Transverse colon (tissue), 4 donors: ENCODE measurements at places on chromosomes 16 and 17. TPM values are rescaled to one million over a fixed set of nuclear protein-coding genes. Genes with fewer than 3 reads are reported as not detected.

Gene DNASE1L2
- total RNA-seq = 3.0 TPM

- no peak for DNase-seq
Observed at GRCh38 chr17:67165201-67165600, 79.8 kb downstream of the HELZ start.

Gene KRTAP1-5
- total RNA-seq = not detected

Gene KRT13
- total RNA-seq = not detected

DNA sequence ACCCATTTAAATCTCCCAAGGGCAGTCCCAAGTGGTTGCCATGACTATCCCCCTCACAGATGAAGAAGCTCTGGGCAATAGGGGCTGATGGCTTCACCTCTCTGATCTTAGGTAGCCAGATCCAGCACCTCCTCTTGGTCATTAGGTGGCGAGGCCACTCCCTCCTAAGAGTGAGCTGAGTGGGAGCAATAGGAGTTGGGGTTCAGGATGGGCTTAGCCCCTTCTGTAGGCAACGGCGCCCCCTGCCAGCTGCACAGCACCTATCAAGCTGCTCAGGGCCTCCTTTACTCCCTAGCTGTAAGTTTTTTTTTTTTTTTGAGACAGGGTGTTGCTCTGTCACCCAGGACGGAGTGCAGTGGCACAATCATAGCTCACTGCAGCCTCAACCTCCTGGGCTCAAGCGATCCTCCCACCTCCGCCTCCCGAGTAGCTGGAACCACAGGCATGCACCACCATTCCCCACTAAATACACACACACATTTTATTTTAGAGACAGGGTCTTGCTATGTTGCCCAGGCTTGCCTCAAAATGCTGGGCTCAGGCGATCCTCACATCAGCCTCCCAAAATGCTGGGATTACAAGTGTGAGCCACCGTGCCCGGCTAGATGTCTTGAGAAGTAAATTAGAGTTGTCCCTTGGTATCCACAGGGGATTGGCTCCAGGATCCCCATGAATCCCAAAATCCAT lies 3.5 kb upstream of the RRAD start:
- peak; percentile 49 for DNase-seq

GRCh38 chr17:17681187-17681743 lies at the start of gene RAI1:
Gene RAI1, plus strand, starts transcription at chr17:17681458. Its CDS starts 111,491 bp downstream, at chr17:17792949.
- peak; percentile 80 for DNase-seq

GRCh38 chr17:73795730-73796129 lies 151.5 kb upstream of the SDK2 start:
- DNase-seq = no peak

Gene KRTAP17-1
- not detected for total RNA-seq

GRCh38 chr16:11503566-11503965 lies 83.2 kb downstream of the LITAF start:
- no peak for DNase-seq

GRCh38 chr17:51467336-51467735 lies 207.0 kb downstream of the UTP18 start:
- no peak for DNase-seq

Gene TEKT5
- total RNA-seq = not detected

DNA sequence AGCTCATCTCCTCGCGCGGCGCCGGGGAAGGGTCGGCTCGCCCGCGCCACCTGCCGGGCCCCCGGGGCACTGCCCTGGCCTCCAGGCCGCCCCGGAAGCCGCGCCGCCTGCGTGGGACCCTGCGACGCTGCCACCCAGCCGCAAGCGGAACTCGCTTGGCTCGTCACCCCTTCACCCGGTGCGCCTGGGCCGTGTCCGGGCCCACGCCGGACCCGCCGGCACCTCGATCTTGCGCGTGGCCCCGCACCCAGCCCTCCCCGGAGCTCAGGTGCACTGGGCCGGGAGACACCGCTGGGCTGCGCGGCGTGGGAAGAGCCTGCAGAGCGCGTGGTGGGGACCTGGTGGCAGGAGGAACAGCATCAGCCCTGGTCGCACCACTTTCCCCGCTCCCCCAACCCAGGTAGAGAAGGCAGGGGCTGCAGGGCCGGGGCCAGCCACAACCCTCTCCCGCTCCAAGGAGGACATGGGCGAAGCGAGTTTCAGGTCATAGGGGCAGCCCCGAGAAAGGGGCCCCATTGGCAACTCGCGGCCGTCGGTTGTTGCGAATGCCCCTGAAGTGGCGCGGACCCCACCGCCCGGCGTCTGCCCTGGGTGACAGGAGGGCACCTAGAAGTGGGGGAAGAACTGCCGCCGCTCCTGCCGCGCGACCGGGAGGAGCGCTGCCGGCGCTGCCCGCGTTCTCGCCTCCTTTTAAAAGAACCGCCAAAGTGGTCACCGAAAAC lies 363 bp upstream of the MIF4GD start:
- peak; percentile 87 for DNase-seq
